ENCODE measurements at places on chromosomes 5 and 9.

GRCh38 chr5:82448374-82448773 lies 170.2 kb upstream of the RPS23 start:
- no peak for DNase-seq

GRCh38 chr5:111853748-111854147 lies 96.8 kb upstream of the NREP start:
- no peak for DNase-seq

DNA sequence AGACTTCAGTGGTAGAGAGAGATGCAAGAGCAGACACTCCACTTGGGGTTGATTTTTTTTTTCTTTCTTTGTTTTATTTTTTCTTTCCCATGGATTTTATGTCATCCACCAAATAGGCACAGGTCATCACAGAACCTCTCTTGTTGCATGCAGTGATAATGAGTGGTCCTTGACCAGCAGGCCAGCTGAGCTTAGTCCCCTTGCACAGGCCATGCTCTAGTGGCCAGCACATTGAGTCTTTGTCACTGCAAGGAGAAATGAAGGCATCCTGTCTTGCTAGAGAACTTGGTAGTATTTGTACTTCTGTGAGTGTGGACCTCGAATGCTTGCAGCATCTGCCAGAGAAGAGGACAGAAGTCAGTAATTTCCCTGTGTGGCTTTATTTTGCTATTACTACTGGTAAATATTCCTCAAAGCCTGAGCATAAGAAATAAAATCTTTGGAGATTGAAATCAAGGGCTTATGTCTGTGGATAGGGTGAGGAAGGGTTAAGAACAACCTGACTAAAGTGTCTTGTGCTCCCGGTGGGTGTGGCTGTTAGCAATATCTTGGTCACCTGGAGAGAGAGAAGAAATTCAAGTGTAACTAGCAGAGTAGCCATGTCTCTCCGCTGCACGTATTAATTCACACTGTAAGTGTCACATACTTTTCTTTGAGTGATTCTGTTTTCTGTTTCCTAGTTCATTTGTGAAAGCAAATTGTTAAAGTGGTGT lies 45.3 kb upstream of the NCS1 start:
- DNase-seq = no peak

GRCh38 chr5:132802044-132802684 lies 10.9 kb upstream of the SOWAHA start:
- DNase-seq = no peak

Data from GM06990 (cell line).